ENCODE measurements at places on chromosomes 6 and 20.

DNA sequence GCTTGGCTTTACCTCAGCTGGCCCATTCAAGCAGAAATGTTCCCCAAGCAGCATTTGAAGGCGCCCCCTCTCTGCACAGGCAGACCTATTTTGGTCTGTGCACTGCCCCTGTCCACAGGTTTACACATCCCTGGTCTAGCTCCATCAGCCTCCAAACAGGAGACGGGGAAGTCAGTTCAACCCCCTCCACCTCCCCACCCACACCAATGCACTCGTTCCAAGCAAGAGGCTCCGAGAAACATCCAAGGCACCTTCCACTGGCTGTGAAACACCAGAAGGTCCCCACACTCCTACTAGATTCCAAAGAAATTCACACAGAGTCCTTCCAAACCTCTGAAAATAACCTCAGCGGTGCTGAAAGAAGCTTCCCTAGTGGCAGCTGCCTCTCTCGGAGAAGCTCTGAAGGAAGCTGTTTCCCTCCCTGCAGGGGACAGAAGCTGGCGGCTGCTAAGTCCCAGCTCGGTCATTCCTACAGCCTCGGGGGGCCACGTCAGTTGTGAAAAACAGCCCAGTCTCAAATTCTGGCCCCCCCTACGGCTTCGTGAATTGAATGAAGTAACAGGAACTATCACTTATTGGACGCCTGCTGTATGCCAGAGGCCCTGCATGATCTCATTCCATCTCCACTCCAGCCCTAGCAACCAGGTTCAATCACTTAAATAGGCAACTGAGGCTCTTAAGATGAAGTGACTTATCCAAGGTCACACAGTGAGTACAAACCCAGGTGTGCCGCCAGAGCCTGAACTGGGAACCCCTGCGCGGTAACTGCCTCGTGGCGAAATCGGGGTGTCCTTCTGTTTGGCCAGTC is 815 bp downstream of the SPATA2 start:
- DNase-seq: no peak

GRCh38 chr20:11891776-11892545 is 25.7 kb upstream of the BTBD3 start:
- DNase-seq: no peak

- no peak for DNase-seq
These were observed 1249.9 kb downstream of the EPHA7 start for GRCh38 chr6:92169506-92169905.

DNA sequence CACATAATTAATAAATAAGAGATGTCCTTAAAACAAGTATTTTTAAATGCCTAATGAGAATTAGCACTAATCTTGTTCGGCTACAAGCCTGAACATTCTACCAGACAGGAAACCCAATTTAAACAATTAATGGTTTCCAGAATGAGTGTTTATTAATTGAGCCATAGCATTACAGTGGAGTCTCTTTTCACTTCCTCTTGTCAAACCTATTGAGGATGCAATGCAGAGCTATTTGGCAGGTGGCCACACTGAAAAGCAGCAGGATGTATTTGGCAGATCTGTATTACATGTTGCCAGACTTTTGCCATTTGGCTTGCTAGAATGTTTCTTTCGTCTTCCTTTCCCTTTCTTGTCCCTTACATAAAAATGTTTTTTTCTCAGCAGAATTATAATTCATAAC is 475.2 kb upstream of the MARCKS start:
- no peak for DNase-seq

GRCh38 chr6:37016995-37017394 is 11.5 kb downstream of the FGD2 start:
- no peak for DNase-seq

- no peak for DNase-seq
These were observed 68.4 kb downstream of the ID4 start for GRCh38 chr6:19905584-19905983.

GRCh38 chr6:134177236-134177635 is 124.8 kb upstream of the SLC2A12 start:
- no peak for DNase-seq

- DNase-seq: no peak
These were observed 100.4 kb upstream of the NAA20 start for GRCh38 chr20:19916531-19917485.

GRCh38 chr6:123580331-123580730 is 56.4 kb downstream of the TRDN start:
- no peak for DNase-seq

DNA sequence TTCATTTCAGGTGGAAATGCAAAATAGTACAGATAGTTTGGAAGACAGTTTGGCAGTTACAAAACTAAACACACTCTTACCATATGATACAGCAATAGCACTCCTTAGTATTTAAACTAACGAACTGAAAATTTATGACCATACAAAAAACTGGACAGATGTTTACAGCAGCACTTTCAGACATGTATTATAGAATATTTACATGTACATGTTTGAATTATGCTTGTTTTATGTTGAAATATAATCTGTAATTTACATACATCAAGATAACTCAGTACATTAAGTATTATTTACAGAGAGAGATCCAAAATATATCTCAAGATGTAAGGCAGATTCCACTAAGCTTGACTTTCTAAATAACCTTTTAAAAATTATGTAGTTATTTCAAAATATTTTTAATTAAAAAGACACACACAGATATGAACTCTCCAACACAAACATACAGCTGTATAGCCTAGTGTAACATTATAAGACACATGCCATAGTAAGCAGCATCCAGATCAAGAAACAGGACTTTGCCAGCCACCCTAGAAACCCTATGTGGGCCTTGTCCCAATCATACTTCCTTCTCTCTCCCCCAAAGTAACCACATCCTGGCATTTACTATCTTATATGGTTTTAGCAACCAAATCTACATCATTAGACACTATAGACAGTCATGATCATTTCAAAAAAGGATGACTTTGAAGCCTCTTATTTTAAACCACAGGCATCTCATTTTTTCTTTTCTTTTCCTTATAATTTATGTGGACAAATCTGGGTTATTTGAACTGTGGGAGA is 82.2 kb downstream of the MAN1A1 start:
- DNase-seq: no peak

GRCh38 chr20:58837717-58838116 is 13.0 kb downstream of the GNAS-AS1 start:
- DNase-seq: no peak

GRCh38 chr6:115838763-115839401 is 221.8 kb downstream of the FRK start:
- no peak for DNase-seq

GRCh38 chr20:57317789-57318371 is 11.7 kb upstream of the SPO11 start:
- DNase-seq: no peak

GRCh38 chr20:60299951-60300350 is 341.7 kb downstream of the CDH26 start:
- DNase-seq: no peak

GRCh38 chr6:109304284-109305015 is 77.8 kb downstream of the CD164 start:
- DNase-seq: no peak

DNA sequence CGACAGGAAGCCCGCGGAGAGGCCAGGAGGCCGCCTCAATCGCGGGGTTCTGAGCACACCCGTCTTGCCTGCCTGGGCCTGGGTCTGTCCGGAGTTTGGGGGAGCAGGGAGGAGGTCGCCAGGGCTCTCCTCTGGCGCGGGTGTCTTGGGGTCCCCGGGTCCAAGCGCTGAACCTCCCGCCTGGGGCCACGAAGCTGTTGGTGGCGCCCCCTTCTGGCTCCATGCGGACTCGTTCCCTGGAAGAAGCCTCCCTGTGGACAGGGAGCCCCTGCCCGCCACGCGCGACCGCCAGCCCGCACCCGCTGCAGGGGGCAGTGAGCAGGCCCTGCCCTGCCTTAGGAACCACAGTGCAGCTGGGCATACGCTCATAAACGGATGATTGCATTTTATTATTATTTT is 44.7 kb downstream of the MCUR1 start:
- DNase-seq: no peak

GRCh38 chr6:73123632-73124329 is 101.5 kb downstream of the KHDC1L start:
- DNase-seq: no peak

DNA sequence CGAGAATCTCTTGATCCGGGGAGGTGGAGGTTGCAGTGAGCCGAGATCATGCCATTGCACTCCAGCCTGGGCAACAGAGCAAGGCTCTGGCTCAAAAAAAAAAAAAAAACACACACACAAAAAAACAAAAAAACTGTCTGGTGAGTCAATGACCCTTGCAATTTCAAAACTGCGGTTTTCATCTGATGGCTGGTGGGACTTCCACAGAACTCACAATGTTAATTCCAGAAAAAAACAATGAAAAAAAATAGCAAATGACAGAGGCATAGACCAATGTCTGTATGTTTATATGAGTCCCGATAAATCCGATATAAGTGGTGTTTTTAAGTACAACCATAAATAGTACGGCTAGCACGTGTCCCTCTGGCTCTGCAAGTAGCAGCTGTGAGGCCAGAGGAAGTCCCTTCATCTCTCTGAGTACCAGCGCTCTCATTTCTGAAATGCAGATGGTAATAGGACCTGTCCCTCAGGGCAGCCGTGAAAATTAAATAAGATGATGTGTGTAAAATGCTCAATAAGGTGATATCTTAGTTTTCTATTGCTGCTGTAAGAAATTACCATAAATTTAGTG is 21.9 kb upstream of the PTPN1 start:
- DNase-seq: no peak

DNA sequence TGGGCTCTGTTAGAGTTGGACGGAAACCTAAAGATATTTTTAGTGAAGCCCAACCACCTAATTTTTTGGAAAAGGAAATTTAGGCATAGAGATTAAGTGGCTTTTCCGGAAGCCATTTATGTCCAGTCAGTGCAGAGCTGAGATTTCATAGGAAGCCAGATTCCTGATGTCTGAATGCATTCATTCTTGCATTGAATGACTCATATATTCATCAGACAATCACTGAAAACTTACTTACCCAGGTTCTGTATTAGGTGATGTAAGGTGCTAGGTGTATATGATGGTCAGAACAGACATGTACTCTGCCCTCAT is 4.1 kb downstream of the SH3BGRL2 start:
- DNase-seq: no peak

- no peak for DNase-seq
These were observed 5.7 kb upstream of the PSMG4 start for GRCh38 chr6:3252861-3253596.

GRCh38 chr6:107670792-107671199 is 153.3 kb downstream of the SCML4 start:
- DNase-seq: no peak

DNA sequence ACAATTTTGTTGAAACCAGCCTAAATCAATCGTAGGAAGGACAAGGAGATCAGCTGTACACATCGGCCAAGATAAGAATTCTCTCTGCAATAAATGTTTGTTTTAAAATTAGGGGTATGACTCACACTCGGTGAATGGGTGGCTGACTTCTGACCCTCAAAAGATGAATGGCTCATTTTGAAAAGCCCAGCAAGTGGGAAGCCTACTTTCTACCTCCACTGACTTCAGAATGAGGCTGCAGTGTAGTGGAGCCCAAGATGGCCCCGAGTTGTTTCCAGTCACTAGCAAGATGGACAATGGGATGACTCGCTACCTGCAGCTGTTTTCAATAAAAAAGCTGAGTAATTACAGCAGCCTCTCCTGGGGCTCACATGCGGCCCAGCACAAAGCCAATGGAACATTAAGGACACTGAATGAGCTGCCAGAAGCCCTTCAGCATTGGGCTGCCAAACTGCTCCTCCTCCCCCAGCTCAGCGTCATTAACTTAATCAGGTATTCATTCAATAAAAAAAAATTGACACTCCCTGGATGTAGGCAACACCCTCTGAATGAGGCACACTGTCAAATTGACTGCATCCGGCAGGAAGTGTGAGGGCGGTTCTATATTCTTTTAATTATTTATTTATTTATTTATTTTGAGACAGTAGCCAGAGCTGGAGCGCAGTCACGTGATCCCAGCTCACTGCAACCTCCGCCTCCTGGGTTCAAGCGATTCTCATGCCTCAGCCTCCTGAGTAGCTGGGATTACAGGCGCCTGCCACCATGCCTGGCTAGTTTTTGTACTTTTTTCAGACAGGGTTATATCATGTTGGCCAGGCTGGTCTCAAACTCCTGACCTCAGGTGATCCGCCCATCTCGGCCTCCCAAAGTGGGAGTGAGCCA is 107.3 kb downstream of the GMPR start:
- DNase-seq: no peak
